ENCODE measurements at places on chromosomes 6 and 20. TPM values are rescaled to one million over a fixed set of nuclear protein-coding genes. Genes with fewer than 3 reads are reported as not detected.

- DNase-seq = peak; percentile 88
Measured at GRCh38 chr6:157760589-157761330, 62.3 kb upstream of the SNX9 start.

DNA sequence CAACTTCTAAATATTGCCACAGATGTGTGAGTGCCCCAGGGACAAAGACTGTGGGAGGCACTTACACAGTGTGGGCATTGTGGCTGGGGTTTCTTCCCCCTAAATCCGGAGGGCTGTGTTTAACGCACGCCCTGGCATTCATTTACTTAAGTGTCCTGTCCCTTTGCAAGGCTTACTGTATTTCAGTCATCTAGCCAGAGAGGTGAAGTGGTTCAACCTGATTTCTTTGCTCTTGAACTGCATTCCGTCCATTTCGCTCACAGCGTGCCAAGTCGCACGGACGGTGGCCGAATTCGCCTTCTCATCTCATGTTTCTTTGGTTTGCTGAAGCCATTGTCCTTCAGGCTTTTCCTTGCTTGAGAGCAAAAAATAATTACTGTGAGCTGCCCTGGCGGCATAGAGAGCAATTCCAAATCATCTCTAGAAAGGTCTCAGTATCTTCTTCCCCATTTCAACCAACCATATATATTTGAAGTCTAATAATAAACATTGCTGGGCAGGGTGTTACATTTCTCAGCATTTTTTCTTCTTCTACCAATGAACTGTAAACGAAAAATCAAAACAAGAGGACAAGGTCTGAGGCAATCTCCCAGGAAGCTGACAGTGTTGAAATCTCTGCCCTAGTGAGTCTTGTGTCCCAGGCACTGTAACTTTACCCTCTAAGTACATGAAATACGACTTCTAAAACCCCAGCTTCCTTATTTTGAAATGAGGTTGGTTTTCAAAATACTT, 16.9 kb downstream of the SYTL3 start:
- DNase-seq = peak; percentile 96

SRMS gene
- not detected for total RNA-seq

GRCh38 chr6:165181951-165182414, 127.4 kb downstream of the C6orf118 start:
- DNase-seq = peak; percentile 36

OSTM1 gene
- total RNA-seq = 32.5 TPM

LTB gene
- total RNA-seq = not detected

DNA sequence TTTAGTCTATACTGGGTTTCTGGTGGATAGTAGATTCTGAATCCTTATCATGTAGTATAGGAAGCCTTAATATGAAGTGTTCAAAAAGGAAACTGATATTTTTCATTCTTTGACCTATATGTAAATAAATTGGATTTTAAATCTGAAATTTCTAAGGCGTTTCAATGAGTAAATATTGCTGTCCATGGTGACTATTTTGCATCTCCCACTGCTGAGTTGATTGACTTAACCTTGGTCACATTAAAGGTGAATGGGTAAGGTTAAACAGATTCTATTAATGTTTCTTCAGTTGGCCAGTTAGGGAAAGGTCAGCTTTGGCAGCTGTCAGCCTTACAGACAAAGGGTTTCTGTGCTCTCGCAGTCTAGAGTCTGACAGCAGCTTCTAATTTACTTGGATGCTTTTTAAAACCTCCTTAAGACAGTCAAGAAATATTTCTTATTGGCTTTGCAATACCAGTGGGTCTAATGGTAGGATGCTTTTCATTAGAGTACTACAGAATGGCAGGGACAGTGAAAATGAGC, 24.8 kb downstream of the PRIM2 start:
- DNase-seq = no peak

Data from fibroblast of villous mesenchyme (primary cell).